HFF-Myc (cell line): ENCODE measurements at places on chromosomes 16 and 17.

- no peak for DNase-seq
These were observed 127.1 kb upstream of the HS3ST3A1 start for GRCh38 chr17:13728781-13729180.

DNA sequence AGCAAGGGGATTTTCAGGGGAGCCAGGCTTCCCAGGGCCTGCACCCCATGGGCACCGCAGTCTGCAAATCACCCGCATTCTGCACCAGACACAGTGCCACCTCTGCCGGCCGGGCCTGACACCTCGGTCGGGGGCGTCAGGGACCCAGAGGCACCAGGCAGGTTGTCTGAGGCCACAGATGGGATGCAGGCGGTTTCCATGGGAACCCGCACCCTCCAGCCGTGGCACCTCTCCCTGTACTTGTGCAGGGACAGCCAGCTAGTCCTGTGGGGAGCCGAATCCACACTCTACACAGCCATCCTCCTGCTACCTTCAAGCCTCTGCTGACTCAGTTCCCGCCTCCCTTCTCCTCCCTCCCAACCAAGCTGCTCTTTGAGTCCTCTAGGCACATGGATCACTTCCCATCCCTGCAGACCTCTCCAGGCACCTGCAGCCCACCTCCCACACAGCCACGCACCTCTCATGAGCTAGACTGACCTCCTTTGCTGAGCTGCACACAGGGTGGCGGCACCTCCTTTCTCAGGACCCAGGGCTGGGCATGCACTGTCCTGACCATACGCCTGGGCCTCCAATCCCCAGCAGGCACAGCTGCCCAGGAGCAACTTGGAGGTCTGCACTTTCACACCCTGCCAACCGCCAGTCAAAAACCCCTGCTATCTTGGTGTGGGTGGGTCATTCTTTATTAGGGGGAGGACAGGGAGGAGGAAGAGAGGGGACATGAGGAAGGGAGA is 119.5 kb downstream of the C16orf78 start:
- DNase-seq = no peak

DNA sequence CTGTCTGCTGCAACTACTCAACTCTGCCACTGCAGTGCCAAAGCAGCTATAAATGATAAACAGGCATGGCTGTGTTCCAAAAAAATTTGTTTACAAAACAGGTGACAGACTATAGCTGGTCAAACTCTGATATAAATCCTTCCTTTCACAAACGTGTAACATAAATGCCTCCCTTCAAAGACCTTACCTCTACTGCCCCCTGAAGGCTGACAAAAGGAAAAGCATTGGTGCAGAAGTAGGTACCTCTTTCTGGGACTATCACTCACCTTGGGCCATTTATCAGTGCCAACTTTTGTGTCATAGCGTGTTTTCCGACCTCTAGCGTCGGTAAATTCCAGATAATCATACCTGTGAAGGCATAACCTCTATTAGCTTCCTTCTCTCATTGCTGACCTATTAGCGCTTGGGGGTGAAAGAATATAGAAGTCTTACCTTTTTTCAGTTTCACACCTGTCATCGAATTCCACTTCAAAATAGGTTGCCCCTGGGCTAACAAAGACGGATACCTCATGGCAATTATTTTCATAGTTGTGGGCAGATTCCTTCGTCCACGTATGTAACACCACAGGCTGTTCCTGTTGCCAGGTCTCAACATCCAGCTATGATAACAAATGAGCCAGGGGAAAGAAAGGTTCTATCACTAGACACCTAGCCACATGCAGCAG is 67.9 kb downstream of the ZZEF1 start:
- DNase-seq = peak; percentile 15

DNA sequence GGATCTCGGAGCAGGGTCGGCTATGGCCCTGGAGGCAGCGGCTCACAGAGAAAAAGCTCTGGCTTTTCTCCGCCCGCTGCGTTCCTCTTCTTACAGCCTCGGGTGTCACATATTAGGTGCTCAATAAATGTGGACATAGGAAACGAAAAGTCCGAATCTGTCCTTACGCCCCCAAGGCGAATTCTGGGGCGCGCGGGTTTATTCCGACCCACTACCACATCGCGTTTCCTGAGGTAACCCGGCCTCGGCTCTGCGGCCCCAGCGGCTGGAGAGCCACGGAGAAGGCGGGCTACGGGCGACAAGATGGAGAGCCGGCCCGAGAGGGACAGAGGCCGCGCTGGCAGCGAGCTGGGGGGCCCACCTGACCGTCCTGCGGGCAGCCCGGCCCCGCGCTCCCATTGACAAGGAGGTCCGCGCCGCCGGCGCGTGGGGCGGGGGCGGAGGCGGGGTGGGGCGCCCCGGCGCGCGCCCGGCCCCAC is 573 bp upstream of the GNAO1 start:
- no peak for DNase-seq

GRCh38 chr16:1890708-1891050 is 18.7 kb upstream of the MEIOB start:
- no peak for DNase-seq

DNA sequence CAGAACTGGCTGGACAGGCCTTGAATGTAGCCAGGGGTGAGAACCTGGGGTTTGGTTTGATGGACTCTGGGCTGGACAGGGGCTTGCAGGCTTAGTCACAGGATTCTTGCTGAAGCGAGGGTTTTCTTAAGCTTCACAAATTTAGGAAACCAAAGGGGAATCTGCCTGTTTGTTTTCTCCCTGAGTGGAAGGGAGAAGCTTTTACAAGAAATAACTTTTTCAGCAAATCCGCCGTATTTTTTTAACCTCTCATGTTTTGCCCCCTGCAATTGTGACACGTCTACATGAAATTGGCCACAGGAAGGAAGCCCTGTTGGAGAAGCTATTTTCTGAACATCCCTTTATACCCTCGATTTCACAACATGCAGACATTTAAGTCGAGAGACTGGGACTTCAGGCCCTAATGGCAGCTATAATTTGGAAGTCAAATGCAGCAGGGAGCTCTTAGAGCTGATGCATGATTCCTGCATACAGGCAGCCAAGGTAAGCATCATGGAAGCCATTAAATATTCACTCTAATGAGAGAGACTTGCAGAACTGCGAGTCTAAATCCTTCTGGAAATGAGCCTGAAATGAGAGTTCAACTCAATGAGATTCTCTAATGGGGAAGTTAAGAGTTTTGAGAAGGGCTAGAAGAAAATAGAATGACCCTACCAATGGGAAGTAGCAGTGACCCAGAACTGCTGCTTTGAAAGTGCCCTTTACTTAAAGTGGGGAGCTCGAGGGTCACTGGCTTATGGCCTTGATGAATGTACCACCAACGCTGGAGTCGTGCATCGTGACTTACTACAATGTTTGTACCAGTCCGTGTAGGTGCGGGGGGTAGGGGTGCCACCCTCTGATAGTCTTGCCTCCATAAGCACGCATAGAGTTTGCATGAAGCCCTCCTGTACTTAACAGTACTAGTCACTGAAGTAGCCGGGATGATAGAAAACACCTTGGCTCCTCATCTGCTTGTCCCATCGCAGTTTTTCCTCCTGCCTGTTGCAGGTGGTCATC is 45.1 kb upstream of the IRF8 start:
- DNase-seq = no peak

- no peak for DNase-seq
These were observed 3.3 kb downstream of the ZNF652 start for GRCh38 chr17:49358641-49359247.

- no peak for DNase-seq
These were observed 567 bp downstream of the ENO3 start for GRCh38 chr17:4951486-4951885.

GRCh38 chr16:66574531-66574930 is 4.7 kb upstream of the CMTM2 start:
- DNase-seq = no peak

DNA sequence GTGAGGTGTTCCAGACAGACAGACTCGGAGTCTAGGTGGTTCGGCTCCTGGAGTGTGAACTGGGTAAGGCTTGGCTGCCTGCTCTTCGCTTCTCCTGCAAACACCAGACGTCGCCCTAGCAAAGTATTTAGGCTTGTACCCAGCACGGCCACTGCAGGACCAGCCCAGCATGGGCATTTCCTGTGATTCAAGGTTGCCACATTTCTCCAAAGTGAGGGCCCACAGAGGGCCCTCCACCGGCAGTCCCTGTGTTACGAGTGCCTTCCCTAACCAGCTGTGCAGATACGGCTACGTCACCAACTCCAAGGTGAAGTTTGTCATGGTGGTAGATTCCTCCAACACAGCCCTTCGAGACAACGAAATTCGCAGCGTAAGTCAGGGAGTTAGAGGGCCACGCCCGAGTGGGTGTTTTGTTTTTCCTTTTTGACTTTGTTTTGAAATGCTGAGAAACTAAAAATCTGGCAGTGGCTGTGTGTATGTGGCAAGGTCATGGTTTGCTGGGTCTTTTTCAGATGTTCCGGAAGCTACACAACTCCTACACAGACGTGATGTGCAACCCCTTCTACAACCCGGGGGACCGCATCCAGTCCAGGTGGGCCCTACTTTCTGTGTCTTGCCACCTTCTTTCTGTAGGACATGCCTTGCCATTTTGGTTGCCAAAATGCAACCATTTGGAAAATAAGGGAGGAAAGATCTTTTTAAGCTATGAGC is 2.6 kb downstream of the TRAPPC2L start:
- DNase-seq = no peak

- DNase-seq = no peak
These were observed 3.1 kb upstream of the ADCY7 start for GRCh38 chr16:50263060-50263909.

- no peak for DNase-seq
These were observed 21.2 kb downstream of the SLC39A11 start for GRCh38 chr17:73071066-73071999.

GRCh38 chr17:5580367-5580766 is 3.9 kb downstream of the NLRP1 start:
- DNase-seq = no peak

- DNase-seq = no peak
These were observed 4.8 kb downstream of the SYNGR2 start for GRCh38 chr17:78173097-78173715.

DNA sequence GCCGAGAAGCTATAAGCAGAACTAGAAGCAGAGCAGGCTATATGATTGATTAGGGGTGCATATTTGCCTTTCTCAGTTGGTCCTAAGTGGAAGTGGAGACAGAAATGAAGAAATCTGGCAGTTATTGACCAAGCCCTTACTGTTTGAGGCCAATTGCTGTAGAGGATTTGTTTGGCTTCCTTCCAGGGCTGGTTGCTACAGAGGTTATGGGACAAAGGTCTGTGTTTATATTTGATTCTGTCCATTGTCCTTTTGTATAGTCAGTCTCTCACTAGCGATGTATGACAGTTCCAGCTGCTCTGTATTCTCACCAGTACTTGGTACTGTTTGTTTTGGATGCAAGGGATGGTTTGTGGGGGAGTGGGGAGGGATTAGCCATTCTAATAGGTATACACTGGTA is 7.3 kb upstream of the ALOX15 start:
- no peak for DNase-seq

DNA sequence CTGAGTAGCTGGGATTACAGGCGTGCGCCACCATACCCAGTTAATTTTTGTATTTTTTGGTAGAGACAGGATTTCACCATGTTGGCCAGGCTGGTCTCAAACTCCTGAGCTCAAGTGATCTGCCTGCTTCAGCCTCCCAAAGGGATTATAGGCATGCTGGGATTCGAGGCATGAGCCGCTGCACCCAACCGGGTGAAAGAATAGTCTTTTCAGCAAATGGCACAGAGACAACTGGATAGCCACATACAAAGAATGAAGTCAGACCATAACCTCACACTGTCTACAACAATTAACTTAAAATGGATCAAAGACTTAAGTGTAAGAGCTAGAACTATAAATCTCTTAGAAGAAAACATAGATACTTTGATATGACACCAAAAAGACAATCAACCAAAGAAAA is 67.6 kb downstream of the TBC1D16 start:
- DNase-seq = no peak

GRCh38 chr16:35506898-35507194 is 2047.4 kb downstream of the TP53TG3F start:
- DNase-seq = no peak

DNA sequence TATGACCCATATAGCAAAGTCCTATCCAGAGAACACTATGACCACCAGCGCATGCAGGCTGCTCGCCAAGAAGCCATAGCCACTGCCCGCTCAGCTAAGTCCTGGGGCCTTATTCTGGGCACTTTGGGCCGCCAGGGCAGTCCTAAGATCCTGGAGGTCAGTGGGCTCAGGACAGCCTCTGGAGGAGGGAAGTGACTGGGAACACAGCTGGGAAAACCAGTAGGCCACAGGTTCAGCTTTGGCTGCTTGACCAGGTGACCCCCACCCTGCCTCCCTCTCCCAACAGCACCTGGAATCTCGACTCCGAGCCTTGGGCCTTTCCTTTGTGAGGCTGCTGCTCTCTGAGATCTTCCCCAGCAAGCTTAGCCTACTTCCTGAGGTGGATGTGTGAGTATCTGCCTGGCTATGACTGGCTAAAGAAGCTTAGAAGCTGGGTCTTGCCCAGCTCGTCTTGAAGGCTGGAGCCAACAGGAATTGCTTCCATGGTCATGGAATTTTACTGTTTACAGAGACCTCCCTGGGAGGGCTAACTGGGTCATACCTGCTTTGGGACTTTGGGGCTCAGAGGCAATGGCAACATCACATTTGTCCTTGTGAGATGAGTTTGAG is 1.5 kb upstream of the OVCA2 start:
- no peak for DNase-seq

GRCh38 chr17:50693036-50693682 is 14.6 kb downstream of the ANKRD40 start:
- no peak for DNase-seq

- DNase-seq = no peak
These were observed 6.1 kb downstream of the ZC3H18 start for GRCh38 chr16:88576307-88576706.

- no peak for DNase-seq
These were observed 94.2 kb upstream of the CREBBP start for GRCh38 chr16:3974751-3975150.

DNA sequence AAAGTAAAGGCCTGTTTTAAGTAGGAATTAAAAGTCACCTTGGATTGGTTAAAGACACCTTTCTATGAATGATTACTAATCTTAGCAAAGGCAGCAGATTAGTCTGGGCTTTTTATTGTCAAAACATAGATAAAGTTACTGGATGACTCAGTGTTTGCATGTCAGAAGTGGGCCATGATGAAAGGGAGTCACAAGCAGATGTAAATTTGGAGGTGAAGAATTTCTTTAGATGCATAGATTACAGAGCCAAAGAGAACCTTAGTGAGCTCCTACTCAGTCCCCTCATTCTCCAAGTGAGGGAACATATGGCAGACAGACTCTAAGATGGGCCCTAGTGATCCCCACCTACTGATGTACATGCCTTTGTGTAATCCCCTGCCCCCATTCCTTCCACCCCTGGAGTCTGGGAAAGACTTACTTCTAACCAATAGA is 124.5 kb downstream of the HS3ST3A1 start:
- DNase-seq = peak; percentile 38

GRCh38 chr17:18102640-18103039 is 5.9 kb upstream of the MYO15A start:
- no peak for DNase-seq

- DNase-seq = no peak
These were observed 468.3 kb downstream of the SLC39A11 start for GRCh38 chr17:72624226-72624625.

- DNase-seq = no peak
These were observed 40.8 kb downstream of the CYB5B start for GRCh38 chr16:69465083-69465721.

- DNase-seq = no peak
These were observed 21.4 kb upstream of the NOL11 start for GRCh38 chr17:67696347-67696746.
